ENCODE measurements at places on chromosomes 1 and 21.

- DNase-seq, result no peak
These were observed 50.0 kb upstream of the LRRC3 start for GRCh38 chr21:44405091-44405947.

- no peak for DNase-seq
These were observed 779 bp upstream of the DEGS1 start for GRCh38 chr1:224182057-224182865.

GRCh38 chr1:219232890-219233289 is 59.2 kb downstream of the LYPLAL1 start:
- no peak for DNase-seq

GRCh38 chr1:7641587-7642417 is 129.3 kb upstream of the VAMP3 start:
- DNase-seq, result no peak

GRCh38 chr1:4016351-4017130 is 116.5 kb upstream of the C1orf174 start:
- no peak for DNase-seq

GRCh38 chr1:45326627-45327623 is at the start of gene HPDL:
TSS of gene HPDL (plus strand) at chr1:45326895. CDS start at chr1:45327149, 254 bp downstream.
- DNase-seq, result peak; percentile 26

DNA sequence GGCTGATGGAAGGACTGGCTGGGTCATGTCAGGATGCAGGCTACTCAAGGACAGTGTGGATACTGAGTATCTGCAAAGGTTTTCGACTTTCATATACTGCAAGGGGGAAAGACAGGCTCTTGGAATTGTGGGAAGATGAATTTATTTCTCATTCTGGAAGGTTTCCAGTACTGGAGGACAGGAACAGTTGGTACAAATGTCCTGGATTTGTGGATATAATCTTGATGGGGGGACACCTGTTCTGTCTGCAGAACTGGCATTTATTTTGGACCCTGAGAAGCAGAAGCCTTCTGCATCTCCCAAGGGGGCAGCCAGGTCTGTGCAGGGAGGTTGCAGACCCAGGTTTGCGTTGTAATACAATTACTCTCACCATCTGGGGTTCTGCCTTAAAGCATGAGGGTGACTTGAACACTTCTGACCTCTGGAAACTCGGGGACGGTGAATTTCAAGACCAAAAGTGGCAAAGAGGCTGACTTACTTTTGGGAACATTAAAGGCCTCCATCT is 65.8 kb downstream of the NOS1AP start:
- DNase-seq, result no peak

DNA sequence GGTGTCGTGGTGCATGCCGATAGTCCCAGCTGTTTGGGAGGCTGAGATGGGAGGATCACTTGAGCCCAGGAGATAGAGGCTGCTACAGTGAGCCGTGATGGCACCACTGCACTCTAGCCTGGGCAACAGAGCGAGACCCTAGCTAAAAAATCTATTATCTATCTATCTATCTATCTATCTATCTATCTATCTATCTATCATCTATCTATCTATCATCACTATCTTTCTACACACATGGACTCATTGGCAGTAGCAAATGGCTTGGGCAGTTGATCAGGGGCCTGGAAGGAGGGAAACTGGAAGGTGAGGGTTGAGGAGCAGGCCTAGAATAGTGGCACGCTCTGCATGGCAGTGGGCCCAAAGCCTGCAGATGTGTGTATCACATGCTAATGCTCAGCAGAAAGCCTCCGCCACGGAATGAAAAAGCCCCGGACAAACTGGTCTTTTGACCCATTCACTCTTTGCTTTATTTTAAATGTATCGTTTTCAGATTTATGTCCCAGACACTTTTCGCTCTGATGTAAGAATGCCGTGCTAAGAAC is 7.3 kb upstream of the HUNK start:
- no peak for DNase-seq

DNA sequence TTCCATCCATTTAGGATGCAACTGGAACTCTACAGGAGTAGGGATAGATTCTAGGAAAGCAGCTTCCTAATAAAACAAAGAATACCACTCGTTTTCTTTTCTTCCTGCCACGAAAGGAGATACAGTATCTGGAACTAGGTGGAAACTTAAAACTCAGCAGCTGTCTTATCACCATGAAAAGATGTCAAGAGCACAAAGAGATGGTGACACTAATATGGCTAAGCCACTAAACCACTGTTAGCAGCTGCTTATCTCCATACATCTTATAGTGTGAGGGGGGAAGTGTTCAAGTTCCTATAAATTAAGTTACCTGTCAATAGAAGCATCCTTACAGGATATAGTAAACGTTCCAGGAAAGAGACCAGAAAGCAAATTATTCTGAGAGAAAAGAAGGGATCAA is 162.5 kb downstream of the TYW3 start:
- DNase-seq, result no peak

DNA sequence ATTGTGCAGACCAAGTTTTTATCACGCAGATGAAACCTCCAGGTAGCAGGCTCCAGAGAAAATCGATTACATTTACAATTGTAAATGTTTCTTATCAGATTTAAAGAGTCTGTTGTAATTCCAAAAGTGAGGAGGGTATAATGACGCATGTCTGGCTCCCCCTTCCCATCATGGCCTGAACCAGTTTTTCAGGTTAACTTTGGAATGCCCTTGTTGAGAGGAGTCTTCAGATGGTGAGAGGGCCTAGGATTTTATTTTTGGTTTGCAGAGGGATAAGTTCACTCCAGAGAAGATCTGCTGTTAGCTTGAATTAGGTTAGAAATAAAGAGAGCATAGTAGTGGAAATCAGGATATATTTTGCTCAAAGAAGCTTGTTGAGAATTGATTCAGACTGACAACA is 1028.3 kb upstream of the B3GALT2 start:
- DNase-seq, result no peak

- no peak for DNase-seq
These were observed 50.3 kb downstream of the ARHGEF16 start for GRCh38 chr1:3504822-3505153.

DNA sequence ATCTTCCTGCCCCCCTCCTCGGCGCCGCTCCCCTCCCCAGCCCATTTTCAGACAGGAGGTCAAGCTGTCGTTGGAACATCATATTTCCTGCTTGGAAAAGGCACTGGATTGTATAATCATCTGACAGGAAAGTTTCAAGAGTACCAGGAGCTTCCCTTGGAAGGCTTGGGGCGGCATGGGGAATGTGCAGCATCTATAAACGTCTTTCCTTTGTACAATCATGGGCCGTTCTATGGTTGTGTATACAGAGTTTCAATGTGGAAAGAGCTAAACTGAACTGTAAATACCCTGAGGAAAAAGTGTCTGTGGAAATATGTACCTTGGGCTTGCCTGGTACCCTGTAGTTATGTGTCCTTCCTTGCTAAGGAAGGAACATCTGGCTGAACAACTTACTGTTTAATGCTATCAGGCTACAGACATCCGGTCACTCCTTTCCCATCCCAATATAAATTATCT is 368.1 kb upstream of the ADGRL2 start:
- DNase-seq, result no peak

GRCh38 chr1:210076620-210077019 is 138.6 kb downstream of the SYT14 start:
- DNase-seq, result no peak

- DNase-seq, result no peak
These were observed 86.2 kb downstream of the PTPRC start for GRCh38 chr1:198725090-198725489.

DNA sequence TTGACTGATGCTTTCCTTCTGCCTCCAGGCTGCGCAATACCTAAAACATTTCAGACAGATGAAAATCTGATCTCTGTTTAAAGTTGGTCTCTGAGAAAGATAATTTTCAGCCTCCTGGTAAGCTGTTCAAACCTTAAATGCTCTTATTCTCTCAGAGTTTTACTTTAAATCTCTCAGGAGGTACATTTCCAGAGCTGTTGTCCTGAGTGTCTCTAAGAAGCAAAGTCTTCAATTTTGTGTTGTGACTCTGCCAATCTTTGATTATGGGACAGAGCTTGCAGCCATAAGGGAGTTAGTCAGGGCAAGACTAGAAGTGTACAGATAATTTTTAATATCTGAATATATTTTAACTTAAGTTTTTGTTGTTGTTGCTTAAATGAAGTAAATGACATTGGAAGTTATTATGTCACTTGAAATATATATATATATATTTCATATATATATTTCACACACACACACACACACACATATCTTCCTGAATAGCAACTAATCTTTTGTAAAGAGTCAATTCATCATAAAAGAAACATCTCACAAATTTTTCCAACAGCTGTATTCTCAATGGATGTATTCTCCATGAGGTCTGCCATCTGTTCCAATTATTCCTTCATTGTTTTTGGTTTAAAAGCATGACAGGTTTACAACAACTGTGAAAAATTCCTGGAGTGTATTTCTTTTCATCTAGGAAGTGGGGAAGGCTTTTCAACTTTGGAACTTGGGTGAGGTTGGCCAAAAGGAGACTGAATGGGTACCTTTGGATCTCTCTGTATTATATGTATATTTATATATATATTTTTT is 259.4 kb downstream of the BACH1 start:
- no peak for DNase-seq

GRCh38 chr1:21912038-21912758 is 24.9 kb downstream of the HSPG2 start:
- no peak for DNase-seq

DNA sequence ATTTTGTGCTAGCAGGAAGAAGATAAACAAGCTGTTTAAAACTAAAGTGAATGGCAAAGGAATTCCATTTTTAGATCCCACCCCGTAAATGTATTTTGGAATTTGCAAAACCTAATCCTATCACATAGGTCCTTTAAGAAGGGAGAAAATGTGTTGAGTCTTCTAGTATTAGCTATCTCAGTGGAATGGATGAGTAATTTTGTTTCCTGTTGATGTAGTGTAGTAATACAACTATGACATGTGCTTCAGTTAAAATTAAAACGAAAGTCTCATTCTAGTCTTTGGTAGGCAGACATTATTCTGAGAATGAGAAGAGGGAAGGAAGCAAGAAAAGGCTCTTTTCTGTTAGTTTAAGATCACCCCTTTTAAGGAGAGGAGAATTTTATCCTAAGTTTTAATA is 265.9 kb upstream of the C1orf105 start:
- DNase-seq, result no peak

DNA sequence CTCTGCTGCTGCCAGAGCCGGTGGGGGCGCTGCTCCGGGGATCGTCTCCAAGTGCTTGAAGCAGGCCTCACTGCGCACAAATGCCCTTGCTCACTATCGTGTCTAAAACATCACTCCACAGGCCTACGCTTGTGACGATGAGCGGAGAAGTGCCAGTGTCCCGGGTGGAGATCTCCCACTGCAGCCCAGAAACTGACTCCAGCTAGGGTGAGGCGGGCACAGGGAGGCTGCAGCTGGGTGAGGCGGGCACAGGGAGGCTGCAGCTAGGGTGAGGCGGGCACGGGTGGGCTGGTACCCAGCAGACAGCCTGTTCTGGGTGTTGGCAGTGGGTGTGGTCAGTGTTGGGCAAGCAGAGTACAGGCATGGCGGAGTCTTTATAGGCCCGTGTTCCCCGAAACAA is 22.7 kb upstream of the PDXK start:
- no peak for DNase-seq

GRCh38 chr21:45285266-45285931 is 2.3 kb downstream of the POFUT2 start:
- no peak for DNase-seq

DNA sequence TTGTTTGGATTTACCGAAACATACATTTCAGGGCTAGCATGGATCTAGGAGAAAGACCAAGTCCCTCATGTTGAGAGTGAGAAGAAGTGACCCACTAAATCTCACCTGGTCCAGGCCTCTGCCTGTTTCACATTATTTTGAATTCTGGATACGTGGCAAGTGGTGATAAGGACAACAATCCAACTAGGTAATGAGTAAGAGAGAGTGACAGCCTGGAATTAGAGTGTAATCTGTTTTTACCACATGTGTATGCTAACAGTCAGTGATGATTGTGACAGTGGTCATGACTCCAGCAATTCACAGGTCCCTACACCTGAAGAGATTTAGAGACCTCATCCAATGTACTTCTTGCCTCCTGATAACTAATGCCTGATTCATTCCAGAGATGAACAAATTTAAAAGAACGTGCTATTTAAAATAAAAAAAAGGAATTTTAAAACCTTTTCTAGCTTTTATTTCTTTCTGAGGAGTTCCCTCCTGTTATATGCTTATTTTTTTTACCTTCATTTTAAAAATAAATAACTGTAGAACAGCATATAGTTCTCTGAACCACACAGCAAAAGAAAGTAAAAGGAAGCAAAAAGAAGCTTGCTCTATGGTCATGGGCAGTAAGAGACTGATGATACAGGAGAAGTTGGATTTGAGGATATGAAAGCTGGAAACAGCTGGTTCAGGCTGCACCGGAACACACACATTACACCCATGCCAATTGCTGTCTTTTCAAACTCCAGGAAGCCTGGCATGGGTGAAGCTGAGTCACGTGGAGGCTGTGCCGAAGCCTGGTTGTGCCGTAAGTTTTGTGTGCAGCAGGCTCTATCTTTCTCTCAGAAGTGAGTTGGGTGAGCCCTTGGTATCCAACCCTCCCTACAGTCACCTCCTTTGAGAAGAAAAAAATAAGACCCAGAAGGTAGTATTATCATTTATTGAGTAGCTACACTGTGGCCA is 14.7 kb downstream of the C1orf116 start:
- no peak for DNase-seq

- DNase-seq, result no peak
These were observed 14.2 kb upstream of the RUNX3 start for GRCh38 chr1:24944318-24944717.

DNA sequence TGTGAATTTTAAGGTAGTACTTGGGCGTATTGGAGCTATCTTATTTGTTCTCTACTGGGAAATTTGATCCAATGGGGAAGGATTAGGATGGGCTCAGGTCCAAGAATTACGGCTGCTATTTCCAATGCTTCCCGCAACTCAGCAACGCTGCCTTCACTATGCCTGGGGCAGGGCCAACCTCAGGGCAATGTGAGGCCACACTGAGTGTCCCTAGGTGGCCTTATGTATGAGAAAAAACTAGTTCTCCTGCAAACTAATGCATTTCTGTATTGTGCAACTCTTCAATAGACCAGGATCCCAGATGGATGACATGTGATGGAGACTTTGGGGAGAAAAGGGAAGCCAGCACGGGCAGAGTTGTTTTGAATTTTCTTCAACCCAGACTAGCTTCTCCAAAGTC is 168.1 kb downstream of the DUSP10 start:
- no peak for DNase-seq

- DNase-seq, result no peak
These were observed 40.8 kb downstream of the PRSS38 start for GRCh38 chr1:227856147-227856858.

- no peak for DNase-seq
These were observed 4.8 kb downstream of the TP73 start for GRCh38 chr1:3657096-3657475.

GRCh38 chr1:115255154-115255553 is 82.9 kb downstream of the NGF start:
- no peak for DNase-seq

- no peak for DNase-seq
These were observed 48.1 kb upstream of the GOLT1A start for GRCh38 chr1:204261746-204262505.

Measured in C1 segment of cervical spinal cord (tissue), 14 donors.